Fibroblast of skin of left quadriceps (primary cell): ENCODE measurements at places on chromosomes 4 and X.

DNA sequence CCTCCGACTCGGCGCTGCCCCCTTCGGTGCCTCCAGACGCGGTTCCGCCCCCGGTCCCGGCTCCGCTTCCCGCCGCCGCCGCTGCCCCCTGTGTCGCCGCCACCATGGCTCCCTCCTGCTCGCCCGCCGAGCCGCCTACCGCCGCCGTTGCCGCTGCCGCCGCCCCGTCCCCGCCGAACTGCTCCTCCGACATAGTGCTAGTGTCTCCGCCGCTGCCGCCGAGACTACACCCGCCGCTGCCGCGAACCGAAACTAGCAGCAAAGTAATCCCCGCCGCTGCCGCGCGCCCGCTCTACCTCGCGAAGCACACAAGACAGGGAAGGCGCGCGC, 340 bp downstream of the HNRNPD start:
- DNase-seq, result no peak

GRCh38 chr4:86957215-86957614, 22.4 kb downstream of the AFF1 start:
- DNase-seq, result peak; percentile 58

DNA sequence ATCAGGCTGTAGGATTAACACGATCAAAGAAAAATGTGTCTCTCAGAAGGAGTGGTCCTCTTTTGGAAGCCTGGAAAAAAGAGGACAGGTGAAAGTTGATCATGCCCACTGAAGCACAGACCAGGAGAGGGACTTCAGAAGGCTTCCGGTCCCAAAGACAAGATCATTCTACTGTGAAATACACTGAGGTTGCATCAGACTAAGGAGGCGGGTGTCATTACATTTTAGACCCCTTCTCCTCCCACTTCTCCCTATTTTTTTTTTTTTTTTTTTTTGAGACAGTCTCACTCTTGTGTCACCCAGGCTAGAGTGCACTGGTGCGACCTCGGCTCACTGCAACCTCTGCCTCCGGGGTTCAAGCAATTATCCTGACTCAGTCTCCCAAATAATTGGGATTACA, 67.5 kb downstream of the RBM47 start:
- DNase-seq, result no peak

- DNase-seq, result no peak
These were observed 3.0 kb downstream of the HPRT1 start for GRCh38 chrX:134462927-134463326.

- no peak for DNase-seq
These were observed 20.1 kb downstream of the ATP5ME start for GRCh38 chr4:653831-654502.

DNA sequence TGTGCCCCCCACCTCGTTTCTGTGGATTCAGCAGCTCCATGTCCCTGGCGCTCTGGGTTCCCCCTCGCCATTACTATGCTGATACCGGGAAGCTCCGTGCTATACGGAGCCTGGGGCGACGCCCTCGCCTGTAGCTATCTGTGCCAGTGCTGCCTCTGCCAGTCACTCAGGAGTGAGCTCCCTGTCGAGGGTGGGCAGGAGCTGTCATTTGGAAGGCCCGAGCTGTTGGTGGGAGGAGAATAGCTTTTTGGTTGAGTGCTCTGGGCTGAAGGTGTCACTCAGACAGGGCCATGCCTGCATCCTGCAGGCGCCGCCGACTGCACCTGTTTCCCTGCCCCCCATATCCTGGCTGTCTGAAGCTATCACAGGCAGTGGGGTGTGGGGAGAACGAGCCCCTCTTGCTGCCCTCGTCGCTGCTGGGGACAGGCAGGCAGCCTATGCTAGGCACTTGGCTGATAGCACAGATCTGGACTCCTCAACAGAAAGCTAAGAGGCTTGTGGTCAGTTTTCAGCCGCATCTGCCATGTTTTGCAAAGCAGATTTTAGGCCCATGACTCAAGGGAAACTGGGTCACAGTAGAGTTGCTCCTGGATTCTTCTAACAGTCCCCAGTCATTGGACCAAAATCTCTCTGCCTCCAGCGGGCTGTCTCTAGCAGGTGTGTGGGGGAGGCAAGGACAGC, 31.8 kb downstream of the CPLX1 start:
- DNase-seq, result no peak

GRCh38 chr4:183264614-183265013, 55.5 kb downstream of the CLDN22 start:
- DNase-seq, result peak; percentile 80

- no peak for DNase-seq
These were observed 88.2 kb downstream of the AWAT2 start for GRCh38 chrX:69961365-69962072.

DNA sequence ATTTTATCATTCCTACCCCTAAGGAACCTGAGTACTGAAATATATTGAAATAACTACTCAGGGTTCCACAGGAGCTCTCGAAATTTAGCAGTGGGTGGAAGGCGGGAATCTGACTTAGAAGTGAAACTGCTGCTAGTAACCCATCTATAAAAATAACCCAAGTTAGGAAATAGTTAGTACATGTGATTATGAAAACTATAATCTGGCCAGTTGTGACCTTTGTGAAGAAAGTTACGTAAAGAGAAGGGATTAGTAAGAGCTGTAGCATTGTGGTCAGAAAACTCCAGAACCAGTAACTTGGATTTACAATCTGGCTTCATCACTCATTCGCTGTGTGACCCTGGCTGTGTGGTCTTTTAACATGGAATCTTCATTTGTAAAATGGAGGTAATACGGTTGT, 175.5 kb downstream of the RAPGEF2 start:
- no peak for DNase-seq

- DNase-seq, result no peak
These were observed 59.3 kb downstream of the DHRSX start for GRCh38 chrX:2441466-2441865.

- no peak for DNase-seq
These were observed 406.1 kb upstream of the TRAM1L1 start for GRCh38 chr4:117491516-117491915.

DNA sequence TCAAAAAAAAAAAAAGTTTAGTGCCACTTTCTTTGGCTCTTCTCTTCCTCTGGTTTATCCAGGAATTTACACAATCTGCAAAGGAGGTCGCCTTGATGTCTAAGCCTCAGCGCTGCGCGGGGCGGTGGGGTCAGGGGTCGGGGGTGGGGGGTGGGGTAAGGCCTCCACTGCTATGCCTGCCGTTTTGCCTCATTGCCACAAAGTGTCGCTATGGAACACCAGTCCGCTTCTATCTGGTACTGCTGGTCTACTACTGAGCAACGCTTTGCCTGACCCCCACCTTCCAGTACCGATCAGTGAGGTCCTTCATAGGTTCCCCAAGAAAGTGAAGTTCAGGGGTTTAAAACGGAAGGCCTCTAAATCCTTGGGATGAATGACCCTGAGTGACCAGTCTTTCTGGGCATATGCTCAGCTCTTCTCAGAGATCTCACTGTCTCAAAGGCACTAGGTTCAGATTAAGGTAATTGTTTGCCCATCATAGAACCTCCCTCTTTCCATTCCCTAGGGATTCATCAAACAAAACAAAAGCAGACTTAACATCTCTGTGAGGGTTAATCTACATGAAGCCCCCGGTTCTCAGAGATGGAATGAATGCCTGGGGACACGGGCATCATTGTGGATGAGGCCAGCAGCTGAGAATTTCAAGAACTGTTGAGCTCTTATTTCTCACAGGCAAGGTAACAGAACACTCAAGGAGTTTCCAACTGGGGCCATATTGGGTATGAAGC, 16.9 kb upstream of the TSR2 start:
- DNase-seq, result no peak

GRCh38 chr4:37852376-37852775, 25.9 kb downstream of the PGM2 start:
- DNase-seq, result no peak

GRCh38 chr4:52968691-52969090, 106.6 kb downstream of the RASL11B start:
- no peak for DNase-seq

- peak; percentile 64 for DNase-seq
These were observed 41.9 kb downstream of the POLR2B start for GRCh38 chr4:57020467-57021101.

DNA sequence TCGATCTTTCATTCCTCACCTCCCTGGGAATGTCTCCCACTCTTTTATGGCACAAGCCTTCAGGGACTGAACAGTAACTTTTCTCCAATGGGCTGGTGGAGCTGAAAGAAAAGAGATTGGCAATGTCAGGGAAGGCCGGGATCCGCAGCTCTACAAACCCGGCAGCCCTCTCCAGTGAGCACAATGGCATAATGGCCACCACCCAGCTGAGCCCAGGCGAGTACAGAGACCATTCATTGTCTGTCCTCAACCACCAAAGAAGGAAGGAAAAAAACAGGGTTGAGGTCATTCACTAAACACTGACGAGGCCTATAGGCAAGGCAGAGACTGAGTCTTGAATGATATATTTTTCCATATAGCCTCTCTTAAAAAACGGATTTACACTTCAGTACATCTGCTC, 3.6 kb downstream of the GEMIN8 start:
- no peak for DNase-seq

- DNase-seq, result no peak
These were observed 2.5 kb upstream of the HTRA3 start for GRCh38 chr4:8267077-8267476.

DNA sequence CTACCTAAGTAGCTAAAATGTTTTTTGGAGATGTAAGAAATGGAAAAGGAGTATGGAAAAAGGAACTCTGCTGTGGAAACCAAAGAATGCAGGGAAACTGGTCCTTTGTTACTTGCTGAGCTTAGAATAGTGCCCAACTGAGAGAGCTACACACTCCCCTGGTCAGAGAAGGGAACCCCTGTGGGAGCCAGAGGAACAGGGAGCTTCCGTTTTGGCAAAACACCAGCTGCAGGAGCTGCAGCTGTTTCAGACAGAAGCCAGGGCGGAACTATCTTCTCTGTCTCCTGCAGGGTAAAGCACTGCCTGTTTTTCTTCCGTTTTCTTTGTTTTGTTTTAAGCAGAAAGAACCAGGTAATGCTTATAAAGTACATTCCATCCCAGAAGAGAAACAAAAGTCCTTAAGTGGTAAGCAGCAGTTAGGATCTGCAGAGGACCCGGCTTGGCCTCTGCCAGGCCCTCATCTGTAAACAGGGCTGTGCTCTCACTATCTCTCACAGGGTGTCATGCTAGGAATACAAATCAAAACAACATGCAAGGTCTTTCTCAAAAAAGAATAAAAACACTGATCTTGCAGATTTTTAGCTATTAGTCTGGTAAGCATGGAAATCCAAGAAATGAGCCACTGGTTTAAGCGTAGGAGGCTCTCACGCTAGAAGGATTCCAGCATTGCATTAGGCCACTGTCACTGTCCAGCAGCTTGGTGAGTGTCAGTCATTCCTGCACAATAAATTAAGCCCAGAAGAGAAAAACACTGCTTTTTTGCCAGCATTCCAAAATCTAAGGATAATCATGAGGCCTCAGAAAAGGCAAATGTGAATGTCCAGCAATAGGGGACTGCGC, 76.1 kb downstream of the CHST7 start:
- no peak for DNase-seq

DNA sequence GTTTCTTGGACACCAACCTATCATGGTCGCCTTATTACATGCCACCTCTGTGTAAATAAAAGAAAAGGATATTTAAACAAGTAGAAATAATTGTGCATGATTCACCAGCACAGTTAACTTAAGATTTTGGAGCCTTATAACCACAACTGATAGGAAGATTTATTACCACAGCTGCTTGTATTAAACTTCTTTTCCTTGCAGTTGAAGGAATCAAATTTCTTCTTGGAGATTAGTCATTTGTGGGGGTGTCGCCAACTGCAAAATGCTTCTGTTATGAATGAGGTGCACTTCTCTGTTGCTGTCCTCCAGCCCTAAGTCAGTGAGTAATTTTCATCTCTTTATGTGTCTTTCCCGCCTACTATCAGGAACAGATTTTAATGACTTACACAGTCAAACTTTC, 73.3 kb downstream of the OR13H1 start:
- DNase-seq, result peak; percentile 57

DNA sequence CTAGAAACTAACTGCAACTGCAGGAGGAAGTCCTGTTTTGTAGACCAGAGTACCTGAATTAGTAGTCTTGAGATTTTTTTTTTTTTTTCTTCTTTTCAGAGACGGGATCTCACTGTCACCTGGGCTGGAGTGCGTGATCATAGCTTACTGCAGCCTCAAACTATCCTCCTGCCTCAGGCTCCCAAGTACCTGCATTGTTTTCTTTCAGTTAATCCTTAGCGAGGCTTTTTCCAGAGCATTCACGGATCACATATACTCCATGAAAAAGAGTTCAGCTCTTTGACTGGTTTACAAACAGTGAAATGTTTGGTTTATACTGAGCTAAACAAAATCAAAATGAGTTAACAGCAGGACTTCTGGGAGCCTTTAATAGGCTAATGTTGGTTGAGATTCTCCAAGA, 45.8 kb downstream of the KLHL15 start:
- DNase-seq, result no peak

DNA sequence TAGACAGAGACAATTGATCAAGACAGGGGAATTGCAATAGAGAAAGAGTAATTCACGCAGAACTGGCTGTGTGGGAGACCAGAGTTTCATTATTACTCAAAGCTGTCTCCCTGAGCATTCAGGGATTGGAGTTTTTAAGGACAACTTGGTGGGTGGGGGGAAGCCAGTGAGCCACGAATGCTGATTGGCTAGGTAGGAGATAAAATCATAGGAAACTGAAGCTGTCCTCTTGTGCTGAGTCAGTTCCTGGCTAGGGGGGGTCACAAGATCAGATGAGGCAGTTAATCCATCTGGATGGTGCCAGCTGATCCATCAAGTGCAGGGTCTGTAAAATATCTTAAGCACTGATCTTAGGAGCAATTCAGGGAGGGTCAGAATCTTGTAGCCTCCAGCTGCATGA, 358.6 kb downstream of the GPM6A start:
- DNase-seq, result no peak

DNA sequence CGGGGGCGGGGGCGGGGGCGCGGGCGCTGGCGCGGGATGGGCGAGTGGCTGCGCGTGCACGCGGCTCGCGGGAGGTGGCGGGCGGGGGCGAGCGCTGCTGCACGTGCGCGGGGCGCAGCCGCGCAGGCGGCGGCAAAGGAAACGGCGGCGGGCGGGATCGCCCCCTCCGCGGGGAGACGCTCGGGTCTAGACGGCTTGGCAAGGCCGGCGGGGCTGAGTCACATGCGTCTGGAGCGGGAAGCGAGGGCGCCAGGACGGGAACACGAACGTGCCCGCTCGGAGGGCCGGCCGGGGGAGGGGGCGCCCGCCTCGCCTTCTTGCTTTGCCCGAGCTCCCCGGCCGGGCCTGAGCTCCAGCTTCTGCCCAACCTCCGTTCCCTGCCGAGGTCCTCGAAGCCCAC, 4.3 kb upstream of the HAUS7 start:
- DNase-seq, result no peak

GRCh38 chrX:107742700-107743191, 32.8 kb downstream of the TSC22D3 start:
- no peak for DNase-seq

- no peak for DNase-seq
These were observed 38.3 kb upstream of the CBLL2 start for GRCh38 chrX:22234380-22234779.
